Motor neuron (in vitro differentiated cells): ENCODE measurements at places on chromosomes 3 and 15. TPM values are rescaled to one million over a fixed set of nuclear protein-coding genes. Genes with fewer than 3 reads are reported as not detected.

Gene THRB
- total RNA-seq = 4.0 and 7.2 TPM in 2 replicates

Gene RPSA
- 873 and 912 TPM in 2 replicates for total RNA-seq

Gene BSN
- total RNA-seq = 7.9 and 9.7 TPM in 2 replicates

Gene SCG3
- 66.1 and 67.6 TPM in 2 replicates for total RNA-seq

Gene FEZF2
- 0.69 and 0.73 TPM in 2 replicates for total RNA-seq

Gene COL6A6
- 0.36 and 0.59 TPM in 2 replicates for total RNA-seq

Gene ROBO2
- total RNA-seq = 33.5 and 45.1 TPM in 2 replicates

Gene MYL3
- 2.4 and 2.5 TPM in 2 replicates for total RNA-seq

Gene CCR1
- total RNA-seq = not detected in 2 replicates

Gene BCHE
- 30.2 and 30.4 TPM in 2 replicates for total RNA-seq

Gene MRAS
- 51.4 and 62.3 TPM in 2 replicates for total RNA-seq

DNA sequence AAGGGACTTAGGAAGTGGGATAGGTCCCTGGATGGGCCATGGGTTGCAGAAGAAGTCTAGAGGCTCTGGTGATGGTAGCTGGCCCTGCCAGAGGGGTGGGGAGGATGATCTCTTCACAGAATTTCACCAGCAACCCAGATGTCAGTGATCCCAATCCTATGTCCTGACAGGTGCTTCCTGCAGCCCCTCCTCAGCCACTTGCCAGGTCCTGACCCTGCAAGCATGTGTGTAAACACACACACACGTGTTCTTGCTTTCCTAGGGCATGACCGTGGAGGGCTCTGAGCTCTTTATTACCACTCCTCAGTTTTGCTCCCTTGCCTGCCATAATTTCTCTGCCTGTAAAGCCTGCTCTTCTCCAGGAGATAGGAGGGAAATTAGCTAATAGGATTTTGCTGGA lies 12.5 kb downstream of the TEX264 start:
- no peak for ATAC-seq

- ATAC-seq = no peak
Observed at GRCh38 chr15:42276762-42277161, 3.5 kb upstream of the TMEM87A start.

DNA sequence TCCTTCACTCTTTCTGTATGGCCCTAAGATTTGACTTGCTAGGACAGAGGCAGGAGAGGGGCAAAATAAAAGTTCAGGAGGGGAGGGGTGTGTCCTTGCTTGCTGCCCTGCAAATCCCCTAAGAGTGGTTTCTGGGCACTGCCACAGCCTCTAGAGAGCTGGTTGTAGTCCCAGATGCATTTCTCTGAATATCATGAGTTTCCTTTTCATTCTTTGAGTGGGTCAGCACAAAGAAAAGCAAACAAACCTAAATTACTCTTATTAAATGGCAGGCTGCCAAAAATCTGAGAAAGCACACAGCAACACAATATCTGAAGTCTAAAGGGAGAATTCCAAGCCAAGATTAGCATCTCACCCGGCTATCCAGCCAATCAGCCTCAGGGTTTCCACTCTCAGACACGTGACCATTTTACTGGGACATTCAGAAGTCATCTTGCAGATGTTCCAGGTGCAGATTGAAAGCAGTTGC lies 919.3 kb downstream of the TUSC7 start:
- peak; percentile 90 for ATAC-seq

DNA sequence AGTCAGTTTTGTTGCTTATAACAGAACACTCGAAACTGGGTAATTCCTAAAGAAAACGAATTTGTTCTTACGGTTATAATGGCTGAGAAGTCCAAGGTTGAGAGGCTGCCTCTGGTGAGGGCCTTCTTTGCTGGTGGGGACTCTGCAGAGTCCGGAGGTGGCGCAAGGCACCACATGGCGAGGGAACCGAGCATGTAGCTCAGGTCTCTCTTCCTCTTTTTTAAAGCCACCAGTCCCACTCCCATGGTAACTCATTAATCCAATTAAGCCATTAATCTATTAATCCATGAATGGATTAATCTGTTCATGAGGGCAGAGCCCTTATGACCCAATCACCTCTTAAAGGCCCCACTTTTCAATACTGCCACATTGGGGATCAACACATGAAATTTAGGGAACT lies 50.0 kb downstream of the ROPN1B start:
- no peak for ATAC-seq

GRCh38 chr3:44991326-44991725 lies 15.3 kb downstream of the EXOSC7 start:
- ATAC-seq = no peak

DNA sequence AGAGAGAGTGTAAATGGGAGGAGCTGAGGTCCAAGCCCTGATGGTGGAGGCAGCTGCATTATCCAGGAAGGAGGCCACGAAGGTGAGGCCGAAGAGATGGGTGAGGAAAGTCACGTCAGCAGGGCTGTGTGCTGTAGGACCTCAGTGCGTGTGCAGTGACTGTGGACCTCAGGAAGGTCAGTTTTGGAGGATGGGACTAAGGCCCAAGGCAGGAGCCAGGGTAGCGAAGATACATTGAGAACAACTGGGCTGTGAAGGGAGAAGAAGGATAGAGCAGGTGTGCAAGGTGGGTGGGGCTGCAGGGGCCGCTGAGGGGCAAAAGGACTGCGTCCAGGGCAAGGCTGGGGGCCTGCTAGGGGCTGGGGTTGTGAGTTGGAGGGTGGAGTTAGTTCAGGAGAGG lies 4.9 kb downstream of the KLHL40 start:
- ATAC-seq = no peak

DNA sequence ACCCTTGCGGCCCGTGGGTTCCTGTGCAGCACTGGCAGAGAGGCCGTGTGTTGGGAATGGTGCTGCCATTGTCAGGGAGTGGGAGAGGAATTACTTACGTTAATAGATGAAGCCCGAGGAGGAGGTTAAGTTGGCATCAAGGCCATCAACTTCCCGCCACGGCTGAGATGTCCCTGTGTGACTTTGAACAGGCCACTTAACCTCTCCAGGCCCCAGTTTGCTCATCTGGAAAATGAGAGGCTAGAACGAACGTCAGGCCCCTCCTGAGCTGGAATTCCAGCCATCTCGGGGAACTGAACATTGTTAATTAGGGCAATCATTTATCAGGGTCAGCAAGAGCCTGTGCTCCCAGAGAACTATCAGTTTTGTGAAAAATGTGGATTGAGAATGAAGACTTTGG lies 91.4 kb upstream of the MYZAP start:
- ATAC-seq = no peak

GRCh38 chr3:31227131-31227562 lies 305.6 kb upstream of the STT3B start:
- no peak for ATAC-seq

DNA sequence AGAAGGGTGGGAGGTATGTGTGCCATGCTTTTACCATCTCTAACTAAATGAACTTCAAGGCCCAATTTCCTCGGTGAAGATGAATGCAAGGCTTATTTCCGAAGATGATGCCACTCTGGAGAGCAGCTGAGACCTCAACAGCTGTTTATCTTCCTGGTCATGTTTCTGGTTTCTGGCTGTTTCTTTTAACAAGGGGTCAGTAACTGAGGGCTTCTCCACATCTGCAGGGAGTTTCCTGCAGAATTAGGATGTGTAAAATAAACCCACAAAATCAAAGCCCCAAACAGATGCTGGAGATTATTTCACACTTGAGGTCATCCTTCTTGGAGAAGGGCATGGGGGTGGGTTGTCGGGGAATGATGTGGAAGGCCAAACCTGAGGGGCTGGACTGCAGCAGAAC lies 220.3 kb downstream of the THSD4 start:
- no peak for ATAC-seq

- no peak for ATAC-seq
Observed at GRCh38 chr15:29334544-29334943, 64.9 kb upstream of the NSMCE3 start.

- no peak for ATAC-seq
Observed at GRCh38 chr3:110027446-110028080, 690.2 kb upstream of the DPPA4 start.

DNA sequence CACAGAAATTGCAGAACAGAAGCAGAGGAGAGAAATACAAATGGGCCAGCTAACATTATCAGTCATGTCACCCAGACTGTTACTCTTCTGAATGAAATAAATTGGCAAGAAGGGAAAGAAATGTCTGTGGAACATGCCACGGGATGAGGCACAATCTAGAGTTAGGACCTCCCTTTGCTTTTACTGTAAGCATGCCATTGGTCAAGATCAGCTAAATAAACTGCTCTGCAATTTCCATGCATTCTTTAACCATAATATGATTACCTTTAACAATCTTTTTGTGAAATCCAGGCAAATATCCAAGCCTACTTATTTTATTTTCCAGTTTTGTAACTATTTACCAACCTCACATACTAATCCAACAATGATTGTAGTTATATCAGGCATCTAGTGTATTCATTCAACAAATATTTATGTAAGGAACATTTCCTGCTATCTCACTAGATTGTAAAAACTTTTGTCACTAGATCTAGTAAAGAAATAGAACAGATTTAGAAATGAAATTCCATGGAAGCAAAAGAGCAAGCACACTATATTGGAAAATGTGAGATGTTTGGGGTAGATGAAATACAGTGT lies 383.4 kb downstream of the MECOM start:
- no peak for ATAC-seq

- ATAC-seq = no peak
Observed at GRCh38 chr3:112579232-112579631, 17.4 kb downstream of the SLC35A5 start.

DNA sequence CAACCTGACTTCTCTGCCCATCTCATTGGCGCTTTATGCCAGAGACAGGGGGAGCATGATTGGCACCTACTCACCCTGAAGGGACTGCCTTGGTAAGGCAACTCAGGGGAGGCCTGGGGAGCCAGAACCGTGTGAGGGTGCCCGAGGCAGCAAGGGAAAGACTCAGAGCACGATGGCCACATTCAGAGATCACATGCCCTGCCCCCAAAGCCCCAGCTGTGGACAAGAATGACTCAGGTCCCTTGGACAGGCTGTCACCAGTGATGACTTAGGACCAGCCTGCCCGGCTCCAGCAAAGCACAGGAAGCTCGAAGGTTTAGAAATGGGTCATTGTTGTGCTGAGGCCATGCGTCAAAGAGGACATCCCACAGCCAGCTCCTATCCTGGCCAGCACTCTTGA lies 49.1 kb upstream of the LIMD1 start:
- peak; percentile 17 for ATAC-seq

GRCh38 chr15:91872356-91873137 lies 19.0 kb downstream of the SLCO3A1 start:
- ATAC-seq = no peak

GRCh38 chr3:134659391-134660045 lies 8.7 kb upstream of the KY start:
- no peak for ATAC-seq
